Activated CD4-positive, alpha-beta memory T cell treated with anti-CD3 and anti-CD28 coated beads, Interleukin-2, amount 10 ng/mL, durations not matched to agents 7 days and 5 days (primary cell): ENCODE measurements at places on chromosomes 2 and 18. TPM values are rescaled to one million over a fixed set of nuclear protein-coding genes. Genes with fewer than 3 reads are reported as not detected.

EGR4 gene
- total RNA-seq: not detected

BUB1 gene
- 120 TPM for total RNA-seq

DNA sequence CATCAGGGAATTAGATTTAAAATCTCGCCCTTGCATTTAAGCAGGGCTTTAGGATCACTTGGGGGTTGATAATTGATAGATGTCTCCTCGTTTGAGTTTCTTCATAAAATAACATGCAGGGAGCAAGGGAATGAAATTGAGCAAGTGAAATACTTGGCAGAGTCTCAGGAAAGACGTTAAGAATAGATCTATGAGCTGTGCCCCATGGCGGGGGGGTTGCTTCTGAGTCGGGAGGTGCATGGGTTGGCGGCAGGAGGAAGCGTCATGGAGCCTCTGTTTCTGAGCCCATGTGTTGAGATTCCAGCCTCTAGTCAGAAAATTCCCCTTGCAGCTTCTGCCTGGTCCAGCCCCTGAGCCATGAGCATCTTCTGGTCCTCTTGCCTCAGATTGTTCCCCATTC, 82.0 kb downstream of the APOB start:
- H3K36me3 ChIP-seq: no peaks in the 10 kb centered on the region
- H3K4me1 ChIP-seq: no peaks in the 10 kb centered on the region
- peaks cover 17% of the 10 kb centered on the region for H3K27me3 ChIP-seq
- no peak overlapping the region for H3K4me3 ChIP-seq
- no peak for DNase-seq

VIT gene
- not detected for total RNA-seq

GRCh38 chr2:208722731-208723130, 316.1 kb downstream of the PTH2R start:
- H3K27me3 ChIP-seq: no peaks in the 10 kb centered on the region
- no peaks in the 10 kb centered on the region for H3K4me1 ChIP-seq
- H3K27ac ChIP-seq: no peak overlapping the region
- DNase-seq: no peak
- no peaks in the 10 kb centered on the region for H3K36me3 ChIP-seq

OSR1 gene
- total RNA-seq: not detected

DNA sequence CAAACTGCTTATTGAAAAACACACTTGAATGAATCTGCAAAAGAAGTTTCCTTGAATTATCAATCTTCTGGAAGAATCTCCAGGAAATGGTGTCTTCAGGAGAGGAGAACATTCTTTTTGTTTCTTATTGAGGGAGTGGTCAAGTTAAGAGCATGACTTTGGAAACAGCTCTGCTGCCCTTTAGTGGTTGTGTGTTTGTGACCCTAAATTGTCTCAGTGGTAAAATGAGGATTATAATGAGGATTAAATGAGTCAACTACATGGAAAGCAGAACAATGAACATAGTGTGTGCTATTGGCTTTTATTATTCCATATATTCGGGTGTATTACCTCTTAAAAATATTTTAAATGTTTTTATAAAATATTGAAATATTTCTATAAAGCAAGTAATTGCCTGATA, 44.8 kb upstream of the TANC1 start:
- peaks cover 19% of the 10 kb centered on the region for H3K27me3 ChIP-seq
- no peak for DNase-seq
- H3K27ac ChIP-seq: no peak overlapping the region
- H3K4me3 ChIP-seq: no peak overlapping the region

DNA sequence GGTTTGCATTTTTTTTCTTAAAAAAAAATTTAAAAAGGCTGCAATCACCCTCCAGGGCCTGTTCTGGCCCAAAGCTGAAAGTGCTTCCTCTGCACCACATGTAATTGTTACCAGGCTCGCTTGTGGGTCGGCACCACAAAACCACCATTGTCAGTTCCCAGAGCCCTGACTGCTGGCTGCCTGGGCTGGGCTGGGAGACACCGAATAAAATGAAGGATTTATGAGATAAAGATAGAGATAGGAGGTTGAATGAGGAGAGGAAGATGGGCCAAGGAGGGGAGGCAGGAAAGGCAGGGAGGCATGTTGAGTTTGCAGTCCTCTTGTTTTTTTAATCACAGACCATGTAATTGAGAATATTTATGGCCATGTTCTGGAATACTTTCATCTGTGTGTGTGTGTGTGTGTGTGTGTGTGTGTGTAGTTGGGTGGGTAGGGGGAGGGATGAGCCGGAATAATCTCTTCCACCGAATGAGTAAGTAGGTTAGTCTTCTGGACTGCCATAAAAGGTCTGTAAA, 14.7 kb downstream of the NRP2 start:
- H3K4me1 ChIP-seq: peaks cover 4% of the 10 kb centered on the region
- DNase-seq: no peak
- peaks cover 8% of the 10 kb centered on the region for H3K27me3 ChIP-seq

ALPP gene
- total RNA-seq: not detected

LINC00305 gene
- not detected for total RNA-seq

DNA sequence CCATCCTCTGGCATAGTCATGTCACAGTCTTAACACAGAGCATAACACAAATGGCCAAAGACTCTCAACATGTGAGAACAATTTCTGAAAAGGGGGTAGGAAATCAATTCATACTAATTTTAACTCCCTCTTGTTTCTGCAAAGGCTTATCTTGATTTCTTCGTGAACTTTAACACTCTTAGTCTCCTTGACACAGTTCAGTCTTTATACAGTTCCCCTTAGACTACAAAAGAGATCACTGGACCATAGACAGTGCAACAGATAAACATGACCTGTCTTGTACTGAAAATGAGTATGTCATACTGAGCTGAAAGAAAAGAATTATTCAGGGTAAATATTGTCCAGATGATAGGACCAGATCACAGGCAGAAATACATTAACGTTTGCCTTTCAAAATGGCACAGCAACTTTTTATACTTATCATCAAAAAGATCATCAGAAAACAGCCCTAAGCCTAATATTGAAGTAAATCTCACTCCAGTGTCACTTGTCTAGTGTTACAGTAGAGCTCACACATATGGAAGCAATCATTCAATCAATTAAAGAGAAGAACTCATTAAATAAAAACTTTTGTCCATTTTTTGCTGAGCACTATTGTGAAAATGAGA, 56.4 kb upstream of the VRK2 start:
- H3K36me3 ChIP-seq: no peaks in the 10 kb centered on the region
- H3K27me3 ChIP-seq: no peaks in the 10 kb centered on the region
- no peaks in the 10 kb centered on the region for H3K4me1 ChIP-seq
- H3K27ac ChIP-seq: no peak overlapping the region
- DNase-seq: no peak
- no peak overlapping the region for H3K4me3 ChIP-seq

GRCh38 chr2:228819701-228820100, 451.4 kb downstream of the PID1 start:
- no peak for DNase-seq
- H3K4me3 ChIP-seq: no peak overlapping the region
- H3K36me3 ChIP-seq: no peaks in the 10 kb centered on the region
- no peaks in the 10 kb centered on the region for H3K4me1 ChIP-seq

- H3K4me3 ChIP-seq: no peak overlapping the region
- no peaks in the 10 kb centered on the region for H3K27me3 ChIP-seq
- DNase-seq: no peak
- H3K36me3 ChIP-seq: no peaks in the 10 kb centered on the region
These were observed 599.2 kb downstream of the ADCYAP1 start for GRCh38 chr18:1503847-1504246.

DNA sequence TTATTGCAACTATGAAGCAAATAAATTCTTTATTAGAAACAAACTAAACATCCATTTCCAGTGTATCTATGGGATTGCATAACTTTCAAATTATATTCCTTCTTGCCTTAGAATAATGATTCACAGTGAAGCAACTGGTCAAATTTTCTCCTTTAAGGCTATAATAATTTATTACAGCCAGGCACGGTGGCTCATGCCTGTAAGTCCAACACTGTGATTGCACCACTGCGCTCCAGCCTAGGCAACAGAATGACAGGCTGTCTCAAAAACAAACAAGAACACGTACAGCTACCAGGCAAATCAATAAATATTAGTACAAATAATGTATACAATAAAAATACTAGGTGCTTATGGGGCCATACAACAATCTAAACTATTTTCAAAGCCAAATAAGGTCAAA, 1416.2 kb downstream of the LRP1B start:
- H3K27ac ChIP-seq: no peak overlapping the region
- H3K36me3 ChIP-seq: no peaks in the 10 kb centered on the region
- no peak overlapping the region for H3K4me3 ChIP-seq
- no peak for DNase-seq
- H3K4me1 ChIP-seq: no peaks in the 10 kb centered on the region

DNA sequence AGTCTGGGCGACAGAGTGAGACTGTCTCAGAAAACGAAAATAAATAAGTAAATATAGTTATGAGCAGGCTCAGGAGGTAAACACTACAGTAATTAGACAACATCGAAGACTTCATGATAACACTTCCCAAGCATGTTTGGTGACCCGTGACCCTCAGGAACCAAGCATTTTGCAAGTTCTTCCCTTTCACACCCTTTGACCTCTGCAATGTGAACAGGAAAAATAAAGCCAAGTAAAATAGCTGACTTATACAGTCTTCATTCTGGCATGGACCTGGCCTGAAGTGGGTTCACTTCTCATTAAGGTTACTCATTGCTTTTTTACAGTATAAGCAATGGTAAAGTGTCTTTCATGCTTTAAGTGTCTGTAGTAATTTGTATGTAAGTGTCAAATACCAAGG, 15.3 kb upstream of the TGIF1 start:
- H3K4me3 ChIP-seq: no peak overlapping the region
- H3K27me3 ChIP-seq: no peaks in the 10 kb centered on the region
- H3K4me1 ChIP-seq: no peaks in the 10 kb centered on the region

CCDC148 gene
- total RNA-seq: not detected

C2orf66 gene
- total RNA-seq: 0.33 TPM

NEU2 gene
- total RNA-seq: not detected

DNA sequence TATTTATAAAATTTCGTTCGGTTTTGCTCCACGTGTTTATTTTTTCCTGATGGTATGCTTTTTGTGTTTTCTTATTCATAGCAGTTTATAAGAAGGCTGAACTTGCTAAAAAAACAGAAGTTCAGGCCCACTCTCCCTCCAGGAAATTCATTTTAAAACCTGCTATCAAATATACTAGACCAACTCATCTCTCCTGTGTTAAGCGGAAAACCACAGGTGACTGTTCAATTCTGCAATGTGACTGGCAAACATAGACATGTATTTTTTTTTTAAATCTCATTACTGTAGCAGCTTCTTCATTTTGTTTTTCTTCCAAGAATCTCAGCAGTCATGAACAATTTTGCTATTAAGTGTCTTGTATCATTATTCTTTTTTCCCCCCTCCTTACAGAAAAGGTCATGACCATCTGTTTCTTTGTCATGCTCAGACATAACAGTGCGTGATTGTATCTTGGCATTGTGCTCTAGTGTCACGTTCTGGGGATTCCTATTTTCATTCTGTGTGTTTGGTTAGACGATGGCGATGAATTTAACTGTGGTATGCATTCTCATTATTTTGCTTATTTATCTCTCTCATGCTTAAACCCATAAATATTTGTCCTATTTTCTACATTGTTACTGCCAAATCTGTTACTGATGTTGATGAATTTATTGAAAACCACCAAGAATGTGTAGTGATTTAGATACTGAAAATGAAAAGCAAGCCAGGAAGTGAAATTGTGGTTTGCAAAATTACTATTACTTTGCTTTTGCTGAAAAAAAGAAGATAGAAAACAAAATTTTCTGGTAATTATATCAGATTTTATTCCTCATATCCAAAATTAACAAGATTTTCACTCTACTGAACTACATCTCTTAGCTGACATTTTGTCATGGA, 74.6 kb upstream of the UNC80 start:
- no peak for DNase-seq
- peaks cover 12% of the 10 kb centered on the region for H3K27me3 ChIP-seq
- H3K4me1 ChIP-seq: peaks cover 21% of the 10 kb centered on the region
- H3K27ac ChIP-seq: no peak overlapping the region

- no peak overlapping the region for H3K27ac ChIP-seq
- H3K27me3 ChIP-seq: no peaks in the 10 kb centered on the region
- no peak overlapping the region for H3K4me3 ChIP-seq
- peaks cover 11% of the 10 kb centered on the region for H3K4me1 ChIP-seq
- H3K36me3 ChIP-seq: peaks cover 4% of the 10 kb centered on the region
These were observed 48.1 kb upstream of the SLC39A10 start for GRCh38 chr2:195608768-195609454.

GRCh38 chr2:235675678-235676535, 182.1 kb downstream of the AGAP1 start:
- H3K27ac ChIP-seq: no peak overlapping the region
- peaks cover 2% of the 10 kb centered on the region for H3K4me1 ChIP-seq
- no peak for DNase-seq
- no peak overlapping the region for H3K4me3 ChIP-seq
- peaks cover 27% of the 10 kb centered on the region for H3K27me3 ChIP-seq

GRCh38 chr18:79334496-79335233, 61.1 kb upstream of the NFATC1 start:
- no peak overlapping the region for H3K27ac ChIP-seq
- H3K4me3 ChIP-seq: no peak overlapping the region
- H3K36me3 ChIP-seq: peaks cover 22% of the 10 kb centered on the region
- no peaks in the 10 kb centered on the region for H3K27me3 ChIP-seq

C2orf76 gene
- 7.1 TPM for total RNA-seq

GRCh38 chr2:241564596-241565410, 6.3 kb downstream of the BOK start:
- no peaks in the 10 kb centered on the region for H3K36me3 ChIP-seq
- DNase-seq: no peak
- H3K27ac ChIP-seq: no peak overlapping the region
- H3K4me3 ChIP-seq: no peak overlapping the region
- peaks cover 8% of the 10 kb centered on the region for H3K27me3 ChIP-seq

DNA sequence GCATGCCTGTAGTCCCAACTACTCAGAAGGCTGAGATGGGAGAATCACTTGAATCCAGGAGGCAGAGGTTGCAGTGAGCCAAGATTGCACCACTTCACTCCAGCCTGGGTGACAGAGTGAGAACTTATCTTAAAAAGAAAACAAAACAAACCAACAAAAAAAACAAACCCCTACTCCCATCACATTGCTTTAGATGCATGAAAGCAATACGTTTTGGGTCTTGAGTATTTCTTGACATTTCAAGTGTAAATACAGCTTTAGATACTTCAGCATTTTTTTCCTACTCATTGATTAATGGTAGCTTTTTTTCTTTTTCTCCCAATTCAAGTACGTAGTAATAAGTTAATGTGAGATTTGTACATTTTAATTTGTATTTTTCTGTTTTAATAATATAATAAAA, 20.3 kb downstream of the RASGRP3 start:
- no peak for DNase-seq
- H3K4me1 ChIP-seq: peaks cover 50% of the 10 kb centered on the region
- H3K27ac ChIP-seq: no peak overlapping the region
- H3K4me3 ChIP-seq: no peak overlapping the region
- peaks cover 2% of the 10 kb centered on the region for H3K27me3 ChIP-seq
